ENCODE measurements at places on chromosomes 3 and 15. TPM values are rescaled to one million over a fixed set of nuclear protein-coding genes. Genes with fewer than 3 reads are reported as not detected.

- DNase-seq: no peak
Measured at GRCh38 chr15:51053571-51053970, 41.1 kb downstream of the TNFAIP8L3 start.

DNA sequence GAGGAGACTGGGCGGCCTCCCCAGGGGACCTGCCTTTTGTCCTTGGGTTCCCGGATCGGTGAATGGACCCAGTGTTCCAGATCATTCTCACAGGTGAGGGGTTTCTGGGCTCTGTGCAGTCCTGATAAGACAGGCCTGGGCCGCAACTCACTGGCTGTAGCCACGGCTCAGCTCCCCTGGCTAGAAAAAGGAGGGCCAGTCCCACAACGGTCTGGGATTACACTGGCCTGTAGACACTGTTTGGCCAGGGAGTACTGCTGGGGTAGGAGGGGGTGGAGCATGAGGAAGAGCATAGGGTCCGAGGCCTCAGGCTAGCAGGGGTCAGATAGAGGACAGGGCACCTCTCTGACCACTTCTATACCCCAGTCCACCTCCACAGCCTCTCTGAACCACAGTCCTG, 21.0 kb upstream of the TICRR start:
- no peak for DNase-seq

GRCh38 chr15:90872486-90873184, 4.2 kb downstream of the FURIN start:
- peak; percentile 54 for DNase-seq

DNA sequence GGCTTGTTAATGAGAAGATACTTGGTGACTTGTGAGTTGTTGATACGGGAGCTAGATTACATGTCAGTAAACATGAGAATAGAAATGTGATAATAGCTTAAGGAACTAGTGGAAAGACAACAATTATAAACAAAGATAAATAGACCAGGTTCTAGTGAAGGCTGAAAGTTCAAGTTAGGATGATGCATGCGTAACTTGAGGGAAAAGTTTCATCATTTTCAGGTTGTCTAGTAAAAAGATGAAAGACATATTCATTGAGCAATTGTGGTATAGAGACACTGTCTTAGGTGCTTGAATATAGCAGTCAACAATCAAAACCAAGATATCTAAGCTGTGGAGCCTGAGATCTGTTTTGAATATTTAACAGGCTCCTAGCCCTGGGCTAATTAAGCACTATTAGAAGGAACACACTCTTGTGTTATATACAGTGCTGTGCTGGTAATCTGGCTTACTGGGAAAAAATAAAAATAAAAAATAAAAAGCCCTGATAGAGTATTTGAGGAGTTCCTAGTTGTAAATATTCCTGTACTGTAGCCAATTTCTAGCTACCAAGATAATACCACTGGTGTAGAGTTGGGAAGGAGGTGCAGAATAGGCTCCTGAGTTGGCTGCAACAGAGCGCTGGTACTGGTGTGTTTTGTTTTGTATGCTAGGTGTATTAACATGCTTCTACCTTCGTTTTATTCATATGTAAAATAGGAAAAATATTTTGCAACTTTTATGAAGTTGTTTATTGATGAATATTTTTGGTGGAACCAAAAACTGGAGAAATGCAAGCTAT, 68.5 kb downstream of the NLGN1 start:
- DNase-seq: no peak

DNA sequence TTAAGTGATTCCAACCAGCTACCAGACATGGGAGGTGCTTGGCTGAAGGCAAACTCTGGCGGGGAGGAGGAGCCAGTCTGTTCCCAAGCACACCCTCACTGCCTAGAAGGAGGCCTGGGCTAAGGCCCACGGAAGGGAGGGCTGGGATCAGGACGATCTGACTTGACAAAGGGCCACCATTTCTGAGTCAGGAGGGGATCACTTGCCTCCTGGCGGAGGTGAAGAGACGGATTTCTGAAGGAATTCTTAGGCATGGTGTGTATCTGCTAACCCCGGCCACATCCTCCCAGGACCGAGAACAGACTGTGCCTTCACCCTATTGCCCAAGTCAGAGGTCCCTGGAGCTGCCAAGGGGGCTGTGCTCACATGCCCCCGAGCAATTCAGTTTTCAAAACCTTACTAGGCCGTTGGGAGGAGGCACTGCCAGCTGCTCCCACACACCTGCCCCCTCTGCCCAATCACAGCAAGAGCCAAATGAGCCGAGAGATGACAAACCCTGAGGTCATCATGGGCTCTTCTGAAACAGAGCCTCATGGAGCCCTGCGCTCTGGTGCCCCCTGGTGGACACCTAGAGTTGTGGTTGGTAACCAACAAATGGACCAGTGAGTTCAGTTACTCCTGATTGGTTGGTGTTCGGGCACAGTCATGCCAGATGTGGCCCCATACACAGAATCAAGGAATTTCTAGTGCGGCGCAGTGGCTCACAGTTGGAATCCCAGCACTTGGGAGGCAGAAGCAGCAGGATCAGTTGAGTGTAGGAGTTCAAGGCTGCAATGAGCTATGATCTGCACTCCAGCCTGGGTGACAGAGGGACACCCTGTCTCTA, 6.5 kb upstream of the TNK2 start:
- DNase-seq: peak; percentile 93

GRCh38 chr3:105422645-105423044, 55.9 kb downstream of the ALCAM start:
- no peak for DNase-seq

GRCh38 chr3:3951071-3951470, 151.8 kb downstream of the LRRN1 start:
- no peak for DNase-seq

- peak; percentile 91 for DNase-seq
Measured at GRCh38 chr15:77599899-77600298, 32.8 kb downstream of the LINGO1 start.

- no peak for DNase-seq
Measured at GRCh38 chr15:79474252-79474651, 42.1 kb downstream of the MINAR1 start.

DNA sequence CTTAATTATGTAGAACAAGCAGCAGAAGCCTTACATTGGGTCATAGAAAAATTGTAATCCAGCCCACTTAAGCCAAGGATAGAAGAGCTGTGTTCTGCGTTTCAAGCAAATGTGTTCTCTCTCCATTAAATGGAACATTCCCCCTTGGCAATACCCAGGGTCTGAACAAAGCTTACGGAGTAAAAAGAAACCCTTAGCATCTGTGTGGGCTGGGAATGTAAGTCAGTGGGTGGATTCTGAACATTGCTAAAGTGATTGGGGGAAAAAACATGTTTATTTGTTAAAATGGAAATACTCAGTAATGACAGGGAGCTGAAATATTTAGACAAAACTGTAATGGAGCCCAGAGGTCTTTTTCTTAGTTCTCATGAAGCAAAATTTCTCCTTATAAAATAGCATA, 147.4 kb downstream of the DUT start:
- no peak for DNase-seq

- no peak for DNase-seq
Measured at GRCh38 chr3:157407769-157408168, 28.9 kb upstream of the PTX3 start.

DNA sequence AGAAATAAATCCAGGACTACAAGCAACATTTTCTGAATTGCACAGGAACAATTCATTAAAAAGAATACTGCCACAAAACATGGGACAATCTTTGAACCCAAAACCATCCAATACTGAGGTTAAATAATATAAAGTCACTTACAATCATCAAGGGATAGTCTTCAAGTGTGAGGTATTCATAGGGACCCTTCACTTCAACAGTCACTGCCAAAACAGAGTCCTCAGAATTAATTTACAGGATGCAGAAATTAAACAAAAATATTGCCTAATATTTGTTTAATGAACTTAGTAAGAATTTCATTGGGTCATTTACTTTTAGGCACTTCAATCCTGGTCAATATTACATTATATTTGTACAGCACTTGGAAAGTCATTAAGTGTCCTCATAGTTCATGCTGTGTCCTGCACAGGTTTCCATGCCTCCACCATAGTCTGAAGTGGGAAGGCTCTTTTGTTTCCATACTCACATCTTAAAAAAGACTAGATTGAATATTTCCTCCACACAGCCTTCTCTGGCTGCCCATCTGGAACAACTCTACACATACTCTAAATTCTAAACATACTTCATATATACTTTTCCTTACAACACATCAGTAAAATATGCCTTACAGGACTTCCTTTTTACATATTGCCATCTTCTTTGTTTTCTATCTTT, 31.6 kb upstream of the VPS39 start:
- no peak for DNase-seq

DNA sequence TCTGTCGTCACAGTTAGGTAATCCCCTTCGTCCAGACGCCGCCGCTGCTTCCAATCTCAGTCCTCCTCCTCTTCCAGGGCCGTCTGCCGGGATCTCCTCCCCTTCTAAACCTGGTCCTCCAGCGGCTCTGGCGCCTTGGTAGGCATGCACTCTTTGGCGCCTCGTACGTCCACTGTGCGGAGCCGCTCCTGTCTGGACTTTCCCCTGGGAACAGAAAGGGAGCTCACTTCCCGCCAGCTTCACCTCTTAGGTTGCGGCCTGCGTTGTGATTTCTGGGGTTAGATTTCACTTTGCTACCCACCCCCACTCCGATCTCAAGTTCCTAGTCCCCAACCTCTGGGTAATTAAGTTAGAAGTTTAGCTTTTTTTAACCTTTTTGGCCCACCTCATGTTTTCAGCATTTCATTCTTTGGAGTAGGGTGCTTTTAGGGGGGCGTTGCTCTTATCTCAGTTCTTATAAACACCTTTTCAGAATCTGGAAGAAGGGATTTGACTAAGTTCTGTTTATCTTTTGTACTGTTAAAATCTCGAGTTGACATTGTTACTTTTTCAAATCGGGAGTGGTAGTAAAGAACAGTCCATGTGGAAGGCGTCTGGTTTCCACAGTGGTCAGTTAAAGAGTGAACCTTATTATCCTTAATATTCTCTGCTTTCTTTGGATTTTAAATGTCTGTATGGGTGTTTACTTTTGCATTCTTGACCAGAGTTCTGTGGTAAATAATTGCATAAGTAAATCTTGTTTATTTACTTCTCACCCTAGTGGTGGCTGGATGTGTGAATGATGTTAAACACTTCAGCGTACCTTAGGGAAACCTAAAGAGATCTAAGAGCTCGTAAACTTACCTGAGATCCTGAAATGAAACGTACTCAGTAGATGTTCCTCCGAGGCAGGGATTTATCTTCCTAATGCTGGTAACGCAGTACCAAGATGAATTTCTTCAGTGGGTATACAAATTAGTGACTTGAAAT, 611 bp downstream of the CTDSPL2 start:
- no peak for DNase-seq

- no peak for DNase-seq
Measured at GRCh38 chr3:10375296-10376053, 54.6 kb upstream of the SEC13 start.

DNA sequence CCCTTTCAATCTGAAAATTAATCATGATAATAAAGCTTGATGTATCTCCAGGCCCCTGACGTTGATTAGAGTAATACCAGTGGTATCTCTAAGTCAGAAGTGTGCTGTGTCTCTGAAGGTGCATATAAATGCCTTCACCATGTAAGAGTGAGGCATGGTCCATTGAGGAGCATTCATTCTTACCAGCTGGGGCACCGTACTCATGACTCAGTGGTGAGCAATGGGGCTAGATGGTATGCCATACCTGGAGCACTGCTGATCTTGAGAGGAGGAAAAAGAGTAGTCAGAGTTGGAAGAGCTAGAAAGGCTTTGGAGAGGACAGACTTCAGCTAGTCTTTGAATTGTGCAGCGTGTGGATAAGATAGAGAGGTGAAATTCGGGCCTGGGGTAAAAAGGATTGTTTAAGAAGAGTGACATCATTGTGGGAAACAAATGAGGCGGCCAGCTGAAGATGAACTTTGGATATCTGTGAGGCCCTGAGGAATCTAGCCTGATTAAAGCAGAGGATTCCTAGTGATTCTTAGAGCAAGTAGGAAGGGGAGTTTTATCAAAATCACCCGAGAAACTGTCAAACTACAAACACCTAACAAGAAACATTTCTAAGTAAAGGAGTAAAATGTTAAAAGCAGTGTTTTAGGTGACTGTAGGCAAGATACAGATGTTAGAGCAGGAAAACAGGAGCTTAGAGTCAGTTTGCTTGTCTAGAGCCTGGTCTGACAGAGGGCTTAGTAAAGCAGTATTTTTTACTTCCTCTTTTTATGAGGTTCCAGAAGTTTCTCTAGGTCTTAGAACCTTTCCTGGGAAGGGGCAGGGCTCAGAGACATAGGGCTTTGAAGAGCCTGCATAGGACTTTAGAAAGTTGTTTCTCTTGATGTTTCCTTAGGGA, 13.6 kb downstream of the TMOD3 start:
- no peak for DNase-seq

- no peak for DNase-seq
Measured at GRCh38 chr3:101518421-101518871, 5.4 kb upstream of the SENP7 start.

DNA sequence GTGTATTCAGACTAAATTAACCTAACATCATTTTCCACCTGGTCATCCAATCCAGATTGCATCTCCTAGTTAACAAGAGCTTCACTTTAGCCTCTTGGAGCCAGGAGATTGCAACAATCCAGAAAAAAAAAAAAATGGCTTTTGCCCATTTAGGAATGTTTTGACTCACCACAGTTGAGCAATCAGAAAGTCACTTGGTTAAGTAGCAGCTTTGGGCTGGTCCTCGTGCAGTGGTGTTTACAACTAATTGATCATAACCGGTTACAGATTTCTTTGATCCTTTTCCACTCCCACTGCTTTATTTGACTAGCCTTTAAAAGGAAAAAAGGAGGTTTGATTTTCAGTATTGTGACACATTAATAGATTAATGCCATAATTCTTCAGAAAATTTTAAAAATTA, 688.8 kb upstream of the CCDC54 start:
- DNase-seq: no peak

- no peak for DNase-seq
Measured at GRCh38 chr3:98567666-98568270, 25.6 kb downstream of the CPOX start.

- no peak for DNase-seq
Measured at GRCh38 chr3:156553705-156554356, 1.1 kb downstream of the SSR3 start.

GRCh38 chr3:150956376-150956775, 16.2 kb downstream of the CLRN1 start:
- DNase-seq: no peak

The C3orf85 gene
- total RNA-seq: not detected

The IL1RAP gene
- total RNA-seq: 3.7 TPM

The SPINK8 gene
- not detected for total RNA-seq

The GMPPB gene
- 24.6 TPM for total RNA-seq

The TNFSF10 gene
- not detected for total RNA-seq

The WDR93 gene
- total RNA-seq: not detected

The NLGN1 gene
- total RNA-seq: 8.8 TPM

The IQCF5 gene
- not detected for total RNA-seq

The ZNF660 gene
- total RNA-seq: 2.6 TPM

The GRAMD2A gene
- 0.17 TPM for total RNA-seq

The DAZL gene
- total RNA-seq: 2.4 TPM

The TGM4 gene
- total RNA-seq: 0.11 TPM

The ITIH3 gene
- total RNA-seq: not detected

The IL17RB gene
- 8.9 TPM for total RNA-seq

The CHP1 gene
- 58.0 TPM for total RNA-seq

The IP6K2 gene
- 93.8 TPM for total RNA-seq

The RYR3 gene
- 0.69 TPM for total RNA-seq

Data from H7 (cell line).